ENCODE measurements at places on chromosomes 1 and 21.

GRCh38 chr1:221363039-221363438 is 378.9 kb downstream of the DUSP10 start:
- no peak for DNase-seq

DNA sequence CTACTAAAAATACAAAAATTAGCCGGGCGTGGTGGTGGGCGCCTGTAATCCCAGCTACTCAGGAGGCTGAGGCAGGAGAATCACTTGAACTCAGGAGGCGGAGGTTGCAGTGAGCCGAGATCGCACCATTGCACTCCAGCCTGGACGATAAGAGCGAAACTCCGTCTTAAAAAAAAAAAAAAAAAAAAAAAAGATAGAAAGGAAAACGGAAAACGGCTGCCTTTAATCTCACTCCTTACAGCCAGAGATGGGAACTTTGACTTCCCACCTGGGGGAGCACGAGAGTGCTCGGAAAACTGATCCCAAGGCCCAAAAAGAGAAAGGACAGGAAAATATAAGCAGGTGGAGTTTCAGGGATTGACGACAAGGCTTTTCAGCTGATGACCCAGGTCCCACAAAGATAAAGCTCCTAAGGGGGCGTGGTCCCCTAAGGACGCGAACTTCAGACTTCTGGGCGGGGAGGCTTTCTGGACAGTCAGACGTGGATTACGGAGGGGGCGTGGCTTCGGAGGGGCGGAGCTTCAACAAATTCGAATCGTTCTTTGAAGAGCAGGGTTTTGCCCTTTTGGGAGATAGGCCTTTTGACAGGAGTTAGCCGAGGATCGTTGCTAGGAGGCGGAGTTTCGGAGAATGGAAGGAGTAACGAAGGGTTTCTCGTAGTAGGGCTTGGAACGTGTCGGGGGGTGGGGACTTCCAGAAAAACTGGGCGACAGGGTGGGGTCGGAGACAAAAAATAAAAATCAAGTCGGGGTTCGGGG is 958 bp upstream of the CKS1B start:
- peak; percentile 100 for DNase-seq

DNA sequence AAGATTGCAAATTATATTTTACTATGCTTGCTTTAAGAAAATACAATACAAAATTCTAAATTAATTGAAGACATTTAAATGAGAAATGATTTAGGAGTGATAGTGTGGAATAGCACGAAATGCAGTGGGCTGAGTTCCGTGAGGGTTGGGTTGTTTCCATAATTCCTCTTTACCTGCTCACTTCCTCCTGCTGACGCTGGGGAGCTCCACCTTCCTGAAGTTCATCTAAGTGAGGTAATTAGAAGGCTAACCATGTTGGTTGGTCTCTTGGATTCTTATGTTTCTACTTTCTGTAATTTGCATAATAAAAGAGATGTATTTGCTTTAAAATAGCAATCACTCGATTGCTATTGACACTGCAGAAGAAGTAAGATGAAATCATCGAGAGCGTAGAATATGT is 4.7 kb downstream of the OR14I1 start:
- DNase-seq = no peak

- no peak for DNase-seq
Measured at GRCh38 chr1:230268371-230269170, 157.6 kb downstream of the PGBD5 start.

DNA sequence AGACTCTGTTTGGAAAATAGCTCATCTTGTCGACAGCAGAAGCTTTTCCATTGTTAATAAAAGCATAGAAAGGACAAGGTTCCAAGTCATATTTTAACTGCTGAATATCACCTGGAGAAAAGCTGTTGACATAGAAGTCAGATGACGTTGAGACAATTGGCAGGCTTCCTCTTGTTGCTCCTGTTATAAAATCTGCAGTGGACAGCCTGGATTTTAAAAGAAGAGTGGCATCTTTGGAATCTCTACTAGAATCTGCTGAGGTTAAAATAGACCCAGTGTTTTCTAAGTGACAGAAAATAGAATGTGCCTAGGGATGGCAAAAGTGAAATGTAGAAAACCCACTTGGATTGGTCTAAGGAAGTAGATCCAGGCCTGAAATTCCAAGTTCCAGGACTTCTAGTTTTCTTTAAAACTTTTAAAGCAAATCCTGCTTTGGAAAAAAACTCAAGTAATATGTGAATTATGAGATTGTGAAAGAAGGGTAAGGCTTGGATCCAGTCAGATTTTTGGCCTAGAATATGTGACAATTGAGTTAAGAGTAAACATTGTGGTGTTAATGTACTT is 53.6 kb upstream of the NEXN start:
- DNase-seq = peak; percentile 92

DNA sequence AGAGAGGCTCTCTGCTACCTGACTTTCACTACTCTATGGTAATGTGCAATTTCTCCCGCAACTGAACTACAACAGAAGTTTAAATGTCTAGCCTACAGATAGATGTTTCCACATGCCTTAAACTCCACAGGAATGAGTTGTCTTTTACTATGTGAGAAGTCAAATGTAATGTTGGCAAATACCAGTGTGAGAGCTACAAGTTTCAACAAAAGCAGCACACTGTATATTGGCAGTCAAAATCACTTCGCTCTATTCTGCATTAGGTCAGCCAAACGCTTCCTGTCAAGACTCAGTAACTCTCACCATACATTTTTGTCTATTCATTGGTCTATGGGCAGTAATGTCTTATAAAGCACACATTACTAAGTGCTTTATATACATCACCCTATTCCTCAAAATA is 41.9 kb downstream of the LUZP1 start:
- no peak for DNase-seq

DNA sequence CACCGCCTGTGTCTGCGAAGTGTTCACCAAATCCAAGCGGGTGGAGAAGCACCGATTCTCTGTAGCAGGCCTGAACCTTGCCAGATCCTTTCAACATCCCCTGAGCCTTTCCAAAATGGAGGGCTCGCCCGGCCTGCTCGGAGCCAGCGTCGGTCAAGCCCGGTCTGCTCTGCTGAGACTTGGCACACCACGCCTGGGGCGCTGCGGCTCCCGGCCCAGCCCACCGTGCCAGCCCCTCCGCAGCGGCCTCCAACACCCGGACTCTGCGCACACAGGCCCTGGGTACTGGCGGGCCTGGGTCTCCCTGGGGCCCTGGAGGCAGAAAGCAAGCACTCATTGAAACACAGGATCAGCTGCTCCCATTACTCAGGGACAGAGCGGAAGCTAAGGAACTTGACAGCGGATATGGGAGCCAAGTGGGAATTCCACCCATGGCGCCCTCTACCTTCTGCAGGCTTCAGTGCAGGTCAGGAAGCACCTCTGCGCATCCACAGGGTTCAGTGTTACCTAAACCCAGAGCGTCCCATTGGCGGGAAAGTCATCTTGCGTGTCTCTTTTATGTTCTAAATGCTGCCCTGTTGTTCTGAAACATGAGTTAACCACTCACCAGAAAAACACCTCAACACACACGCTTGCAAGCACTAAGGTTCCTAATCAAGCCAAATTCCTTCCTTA is 159.9 kb downstream of the ZBTB18 start:
- no peak for DNase-seq

- DNase-seq = peak; percentile 69
Measured at GRCh38 chr1:210294999-210295745, 33.5 kb upstream of the HHAT start.

- no peak for DNase-seq
Measured at GRCh38 chr21:28554660-28555475, 437.8 kb downstream of the LTN1 start.

DNA sequence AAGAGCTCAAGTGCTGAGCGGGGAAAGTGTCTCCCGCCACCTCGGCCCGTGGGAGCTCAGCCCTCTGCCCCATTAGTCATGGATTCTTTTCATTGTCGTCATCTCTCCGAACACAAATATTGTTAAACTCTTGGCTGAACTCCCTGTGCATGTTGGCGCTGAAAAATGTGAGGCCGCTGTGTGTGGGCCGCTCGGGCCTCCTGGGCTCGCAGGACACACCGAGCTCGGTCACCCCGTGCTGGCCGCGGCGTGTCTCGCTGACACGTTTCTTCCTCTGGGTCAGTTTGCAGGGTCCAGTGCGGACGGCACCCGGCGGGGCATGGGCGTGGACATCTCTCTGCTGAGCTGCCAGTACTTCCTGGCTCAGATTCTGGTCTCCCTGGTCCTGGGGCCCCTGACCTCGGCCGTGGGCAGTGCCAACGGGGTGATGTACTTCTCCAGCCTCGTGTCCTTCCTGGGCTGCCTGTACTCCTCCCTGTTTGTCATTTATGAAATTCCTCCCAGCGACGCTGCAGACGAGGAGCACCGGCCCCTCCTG is 25.6 kb downstream of the SLC45A1 start:
- DNase-seq = no peak

GRCh38 chr1:236041631-236042618 is 23.0 kb downstream of the NID1 start:
- no peak for DNase-seq

- no peak for DNase-seq
Measured at GRCh38 chr1:157301477-157302198, 163.4 kb upstream of the ETV3 start.

DNA sequence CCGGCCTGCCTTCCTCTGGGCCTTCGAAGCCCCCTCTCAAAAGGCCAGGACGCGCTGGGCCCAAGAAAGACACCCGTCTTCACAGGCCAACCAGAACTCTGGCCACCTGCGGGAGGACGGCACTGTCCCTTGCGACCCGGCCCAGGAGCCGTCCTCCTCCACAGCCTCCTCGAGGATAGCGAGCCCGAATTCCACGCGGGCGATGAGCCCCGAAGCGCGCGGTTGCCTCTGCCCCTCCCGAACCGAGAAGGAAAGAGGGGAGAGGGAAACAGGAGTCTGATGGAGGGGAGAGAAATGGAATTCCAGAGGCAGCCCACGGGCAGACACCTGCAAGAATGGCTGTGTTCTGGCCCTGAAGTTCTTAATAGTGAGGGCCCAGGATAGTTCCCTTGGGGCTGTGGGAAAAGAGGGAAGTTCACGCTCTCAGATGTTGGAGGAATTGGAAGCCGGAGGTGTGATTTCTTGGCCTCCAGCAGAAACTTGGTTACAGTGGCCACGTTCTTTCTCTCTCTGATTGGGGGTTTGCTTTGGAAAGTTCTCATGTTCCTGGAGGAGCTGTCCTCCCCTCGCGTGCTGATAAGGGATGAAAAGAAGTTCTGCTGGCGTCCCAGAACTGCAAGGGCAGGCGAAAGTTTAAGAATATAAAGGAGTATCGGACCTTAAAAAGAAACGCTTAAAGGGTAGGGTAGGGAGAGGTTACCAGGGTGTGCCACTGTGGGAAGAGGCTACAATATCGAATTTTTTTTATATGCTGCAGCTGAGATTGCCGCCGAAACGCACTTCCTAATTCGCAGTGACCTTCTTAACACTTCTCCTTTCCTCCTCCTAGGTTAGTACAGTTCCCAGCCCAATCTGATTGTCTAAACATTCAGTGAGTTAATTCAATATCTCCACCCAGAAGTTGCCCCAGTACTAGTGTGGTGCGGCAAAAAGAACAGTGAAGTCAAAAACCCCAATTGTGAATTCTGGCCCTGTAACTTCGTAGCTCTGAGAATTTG is 5.8 kb upstream of the SLC44A5 start:
- no peak for DNase-seq

GRCh38 chr1:36328713-36329112 is 5.3 kb upstream of the EVA1B start:
- DNase-seq = peak; percentile 35

DNA sequence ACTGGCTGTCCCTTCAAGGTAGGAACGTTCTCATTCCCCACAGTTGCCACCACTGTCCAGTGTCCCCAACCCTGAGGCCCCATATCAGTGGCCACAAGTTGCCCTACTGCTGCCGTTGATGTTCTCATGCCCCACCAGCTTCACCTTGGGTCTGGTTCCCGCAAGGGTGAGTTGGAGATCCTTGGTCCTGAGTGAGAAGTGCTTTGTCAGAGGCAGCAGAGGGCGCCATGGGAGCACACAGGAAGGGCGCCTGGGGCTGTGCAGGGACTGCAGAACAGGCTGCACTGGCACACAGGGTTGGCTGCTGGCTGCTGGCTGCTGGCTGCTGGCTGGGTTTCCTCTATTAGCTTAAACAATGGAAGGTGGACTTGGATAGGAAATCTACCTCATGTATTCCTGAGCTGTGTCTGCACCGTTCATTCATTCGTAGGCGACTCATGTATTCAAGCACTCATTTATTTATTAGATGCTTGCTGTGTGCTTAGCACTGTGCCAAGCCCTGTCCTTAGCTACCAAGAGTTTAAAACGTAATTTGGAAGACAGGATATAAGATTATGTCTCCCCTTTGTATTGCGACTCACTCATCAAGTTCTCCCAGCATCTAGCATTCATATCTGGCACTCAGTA is 2.1 kb upstream of the S100A9 start:
- peak; percentile 94 for DNase-seq

GRCh38 chr1:112502826-112503225 is 5.9 kb upstream of the WNT2B start:
- DNase-seq = no peak

GRCh38 chr1:244361764-244362473 is 89.8 kb downstream of the ADSS2 start:
- DNase-seq = no peak

DNA sequence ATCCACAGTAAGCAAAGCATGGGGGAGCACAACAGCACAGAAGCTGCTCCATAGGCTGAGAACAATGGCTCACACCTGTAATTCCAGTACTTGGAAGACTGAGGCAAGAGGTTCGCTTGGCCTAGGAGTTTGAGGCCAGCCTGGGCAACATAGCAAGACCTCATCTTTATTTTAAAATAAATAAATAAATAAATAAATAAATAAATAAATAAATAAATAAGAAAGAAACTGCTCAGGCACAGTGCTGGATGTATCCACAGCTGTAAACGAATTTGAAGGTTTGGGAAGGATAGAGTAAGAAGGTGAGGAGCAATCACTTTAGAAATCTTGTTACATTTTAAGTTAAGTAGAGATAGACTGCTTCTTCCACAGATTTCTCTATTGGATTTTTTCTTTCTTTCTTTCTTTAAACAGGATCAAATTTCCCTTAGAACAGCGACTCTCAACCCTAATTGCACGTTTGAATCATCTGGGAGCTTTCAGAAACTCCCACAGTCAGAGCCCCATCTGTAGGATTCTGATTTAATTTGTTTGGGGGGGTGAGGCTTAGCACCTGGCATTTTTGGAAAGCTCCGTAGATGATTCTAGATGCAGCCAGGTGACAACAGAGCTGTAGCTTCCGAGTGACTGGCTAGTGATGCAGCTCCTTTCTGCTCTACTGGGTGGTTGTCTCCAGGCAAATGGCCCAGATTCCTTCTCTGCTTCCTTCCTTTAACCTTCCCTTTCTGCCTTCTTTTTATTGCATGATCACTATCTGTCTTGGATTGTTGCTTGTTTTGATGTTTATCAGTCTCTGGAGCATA is 53.5 kb downstream of the S1PR1 start:
- DNase-seq = no peak

GRCh38 chr1:68317543-68317942 is 85.2 kb upstream of the WLS start:
- no peak for DNase-seq

- DNase-seq = no peak
Measured at GRCh38 chr1:212506666-212507065, 73.9 kb downstream of the NENF start.

DNA sequence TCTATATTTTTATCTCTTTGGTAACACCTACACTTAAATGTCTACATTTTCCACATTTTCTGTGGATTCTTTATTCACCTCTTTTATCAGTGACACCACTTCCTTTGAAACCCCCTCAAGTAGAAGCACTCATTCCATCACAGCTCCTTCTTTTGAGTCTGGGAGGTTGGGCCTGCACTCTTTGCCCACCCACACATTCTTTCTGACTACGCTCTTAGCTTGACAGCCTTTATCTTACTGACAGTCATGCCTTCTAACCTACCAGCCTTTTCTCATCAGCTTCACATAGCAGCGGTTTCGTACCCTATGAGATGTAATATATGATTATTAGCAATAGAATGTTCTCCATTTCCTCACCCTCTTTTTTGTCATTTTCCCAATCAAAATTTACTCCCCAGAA is 151.9 kb downstream of the TNFSF18 start:
- DNase-seq = no peak

Data from NCI-H526 (cell line).